ENCODE measurements at places on chromosomes 5 and 9. TPM values are rescaled to one million over a fixed set of nuclear protein-coding genes. Genes with fewer than 3 reads are reported as not detected.

The PFN3 gene
- not detected for total RNA-seq

The FOXD4L6 gene
- total RNA-seq, result not detected

The SPEF2 gene
- total RNA-seq, result 0.64 TPM

The F12 gene
- total RNA-seq, result 13.2 TPM

The SFXN1 gene
- 96.1 TPM for total RNA-seq

The NSG2 gene
- under 0.01 TPM for total RNA-seq

The NTNG2 gene
- under 0.01 TPM for total RNA-seq

The RPP25L gene
- total RNA-seq, result 27.7 TPM

The BARHL1 gene
- not detected for total RNA-seq

The SPINK5 gene
- 14.1 TPM for total RNA-seq

The MARCHF3 gene
- total RNA-seq, result 1.4 TPM

The GLRA1 gene
- not detected for total RNA-seq

The NUTM2F gene
- not detected for total RNA-seq
